Stimulated activated CD8-positive, alpha-beta memory T cell treated with anti-CD3 and anti-CD28 coated beads, Interleukin-2, amount 100 ng/mL, for 1 hour (primary cell): ENCODE measurements at places on chromosomes 4 and X.

DNA sequence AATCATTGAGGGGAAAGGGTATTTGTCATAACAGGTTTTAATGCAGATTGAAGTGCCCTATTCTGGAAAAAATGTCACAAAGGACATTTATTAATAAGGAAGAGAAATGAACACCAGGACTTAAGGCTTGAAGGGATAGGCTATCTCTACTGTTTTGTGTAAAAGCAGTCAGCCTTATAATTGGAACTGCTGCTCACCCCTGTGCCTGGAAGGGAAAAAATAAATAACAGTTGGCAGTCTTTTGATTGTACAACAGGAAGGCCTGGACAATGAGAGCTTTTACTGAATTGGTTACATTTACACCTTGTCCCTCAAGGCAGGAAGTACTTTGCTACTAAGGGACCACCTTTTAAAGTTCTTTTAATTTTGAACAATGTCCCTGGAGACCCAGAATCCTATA is 17.8 kb upstream of the MAGED4 start:
- DNase-seq, result no peak

DNA sequence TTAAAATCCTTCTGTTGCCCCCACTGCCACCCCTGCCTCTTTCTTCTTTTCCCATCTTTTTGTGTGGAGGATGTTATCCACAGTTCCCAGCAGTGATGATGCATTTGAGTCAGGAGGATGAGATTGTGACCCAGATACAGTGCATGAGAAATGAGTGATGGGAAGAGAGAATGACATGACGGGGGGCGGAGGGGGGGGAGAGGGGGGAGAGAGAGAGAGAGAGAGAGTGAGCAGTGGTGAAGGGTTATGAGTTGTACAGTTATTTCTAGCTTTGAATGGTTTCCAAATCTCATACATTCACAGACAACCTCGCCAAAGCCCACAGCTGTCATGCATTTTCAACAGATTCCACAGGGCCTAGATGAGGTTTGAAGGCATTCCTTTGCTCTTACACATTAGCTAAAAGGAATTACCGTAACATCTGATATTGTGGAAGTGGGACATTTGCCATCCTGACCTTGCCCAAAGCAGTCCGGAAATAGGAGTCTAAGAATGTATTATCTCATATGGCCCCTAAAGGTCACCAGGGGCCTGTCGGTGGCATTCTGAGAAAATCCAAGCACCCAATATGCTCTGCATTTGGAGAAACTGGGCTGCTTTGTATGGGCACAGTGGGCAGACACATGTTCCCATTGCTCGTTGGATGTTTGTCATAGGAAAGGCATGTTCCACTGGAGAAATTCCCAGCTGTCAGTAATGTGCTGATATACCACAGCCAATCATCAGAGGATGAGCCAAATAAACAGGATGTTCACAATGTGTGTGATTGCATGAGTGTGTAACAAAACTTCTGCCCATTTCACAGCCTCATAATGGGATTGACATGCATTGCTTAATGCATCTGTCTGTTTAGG is 435.8 kb downstream of the SPRY1 start:
- DNase-seq, result no peak

DNA sequence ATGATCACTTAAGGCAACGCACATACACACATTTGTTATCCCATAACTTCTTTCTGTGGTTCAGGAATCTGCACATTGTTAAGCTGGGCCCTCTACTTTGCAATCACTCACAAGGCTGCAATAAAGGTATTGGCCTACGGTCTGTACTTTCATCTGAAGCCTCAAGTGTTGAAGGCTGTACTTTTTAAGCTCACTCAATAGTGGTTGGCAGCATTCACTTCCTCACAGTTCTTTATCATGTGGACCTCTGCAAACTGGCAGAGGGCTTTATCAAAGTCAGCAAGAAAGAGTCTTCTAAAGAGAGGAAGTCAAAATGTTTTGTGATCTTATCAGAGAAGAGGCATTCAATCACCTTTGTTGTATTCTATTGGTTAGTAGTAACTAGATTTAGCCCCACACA is 301.4 kb upstream of the EPHA5 start:
- no peak for DNase-seq

- peak; percentile 68 for DNase-seq
These were observed at the start of gene VMA21 for GRCh38 chrX:151396825-151397740. TSS of gene VMA21 (plus strand) at chrX:151397206. CDS start at chrX:151397309, 103 bp downstream.

- DNase-seq, result no peak
These were observed 37.8 kb downstream of the SORBS2 start for GRCh38 chr4:185774131-185774653.

GRCh38 chrX:75603833-75604232 is 81.0 kb upstream of the ZDHHC15 start:
- DNase-seq, result no peak

GRCh38 chrX:45697591-45697990 is 496.9 kb upstream of the DIPK2B start:
- no peak for DNase-seq

- DNase-seq, result no peak
These were observed 904.9 kb downstream of the CENPC start for GRCh38 chr4:66640233-66640990.

DNA sequence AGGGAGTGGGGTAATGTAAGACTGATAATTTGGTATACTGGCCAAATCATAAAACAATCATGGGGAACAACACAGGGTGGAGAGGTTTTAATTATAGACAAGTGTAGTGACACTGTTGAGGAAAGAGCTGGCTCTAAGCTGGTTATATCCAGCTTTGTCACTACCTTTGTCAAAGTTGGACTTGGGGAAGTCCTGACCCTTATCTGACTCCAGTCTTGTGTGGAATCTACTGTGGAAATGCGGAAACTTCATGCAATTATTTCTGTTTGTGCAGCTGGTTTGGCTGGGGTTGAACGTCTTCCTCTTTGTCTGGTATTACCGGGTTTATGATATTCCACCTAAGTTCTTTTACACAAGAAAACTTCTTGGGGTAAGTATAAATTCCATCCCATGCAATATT is 2.0 kb downstream of the CYBB start:
- DNase-seq, result no peak

GRCh38 chr4:147779451-147779850 is 47.6 kb downstream of the ARHGAP10 start:
- no peak for DNase-seq

- no peak for DNase-seq
These were observed 71.2 kb downstream of the LNX1 start for GRCh38 chr4:53520116-53520515.
